Stimulated activated CD8-positive, alpha-beta memory T cell treated with anti-CD3 and anti-CD28 coated beads, Interleukin-2, amount 100 ng/mL, for 1 hour (primary cell): ENCODE measurements at places on chromosomes 7 and 10.

GRCh38 chr7:34191162-34191561 lies 285.8 kb downstream of the BMPER start:
- no peak for DNase-seq

DNA sequence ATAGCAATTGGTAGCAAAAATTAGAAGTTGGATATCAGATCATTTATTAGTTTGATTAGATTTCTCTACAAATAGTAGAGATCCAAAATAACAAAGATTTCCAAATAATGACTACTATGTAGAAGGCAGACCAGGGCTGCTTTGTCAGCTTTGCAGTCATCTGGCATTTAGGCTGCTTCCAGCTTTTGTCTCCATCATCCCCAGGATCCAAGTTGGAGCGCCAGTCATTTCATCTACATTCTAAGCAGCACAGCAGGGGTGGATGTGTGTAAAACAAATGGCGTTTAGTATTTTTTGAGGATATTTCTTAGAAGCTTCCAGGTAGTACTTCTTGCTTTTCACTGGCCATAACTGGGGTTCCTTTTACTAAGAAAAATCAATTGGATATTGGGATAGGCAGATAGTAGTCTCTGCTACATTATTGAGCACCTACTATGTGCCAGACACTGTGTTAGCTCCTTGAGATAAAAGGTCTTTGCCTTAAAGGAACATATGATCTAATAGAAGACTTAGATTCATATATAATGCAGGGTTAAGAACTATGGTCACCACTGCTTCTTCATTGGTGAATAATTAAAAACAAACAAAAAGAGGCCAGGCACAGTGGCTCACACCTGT lies 41.5 kb downstream of the TPST1 start:
- no peak for DNase-seq

DNA sequence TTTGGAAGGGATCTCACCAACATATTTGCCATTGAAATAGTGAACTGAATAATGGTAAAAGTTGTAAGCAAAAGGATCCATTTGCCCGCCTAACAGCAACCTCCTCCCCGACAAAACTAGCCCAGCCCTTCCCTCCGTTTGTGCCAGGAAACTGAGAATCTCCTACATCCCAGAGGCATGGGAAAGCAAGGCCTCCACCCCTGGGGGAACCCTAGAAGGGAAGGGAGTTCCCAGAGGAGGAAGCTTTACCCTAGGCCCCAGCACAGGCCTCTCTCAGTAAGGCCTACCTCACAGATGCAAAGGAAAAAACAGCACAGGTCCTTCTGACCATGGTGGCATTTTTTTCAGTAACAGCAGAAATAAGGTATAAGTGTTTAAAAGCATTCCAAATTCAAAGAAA lies 229.7 kb downstream of the ELMO1 start:
- DNase-seq, result no peak

DNA sequence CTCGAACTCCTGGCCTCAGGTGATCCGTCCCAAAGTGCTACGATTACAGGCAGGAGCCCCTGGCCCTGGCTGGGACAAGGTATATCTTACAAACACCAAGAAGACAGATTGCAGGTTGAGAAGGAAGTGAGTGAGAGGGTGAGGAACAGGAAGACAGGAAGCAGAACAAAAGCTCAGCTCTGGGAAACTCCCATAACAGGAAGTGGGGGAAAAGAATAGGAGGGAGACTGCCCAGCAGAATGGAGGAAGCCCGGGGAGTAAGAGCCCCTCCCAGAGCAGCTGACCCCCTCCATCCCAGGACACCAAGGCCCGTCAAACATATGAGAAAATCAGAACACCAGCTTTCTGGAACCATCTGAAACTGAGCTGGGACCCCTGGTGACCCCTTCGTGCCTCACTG lies 2.9 kb downstream of the TECPR1 start:
- no peak for DNase-seq

DNA sequence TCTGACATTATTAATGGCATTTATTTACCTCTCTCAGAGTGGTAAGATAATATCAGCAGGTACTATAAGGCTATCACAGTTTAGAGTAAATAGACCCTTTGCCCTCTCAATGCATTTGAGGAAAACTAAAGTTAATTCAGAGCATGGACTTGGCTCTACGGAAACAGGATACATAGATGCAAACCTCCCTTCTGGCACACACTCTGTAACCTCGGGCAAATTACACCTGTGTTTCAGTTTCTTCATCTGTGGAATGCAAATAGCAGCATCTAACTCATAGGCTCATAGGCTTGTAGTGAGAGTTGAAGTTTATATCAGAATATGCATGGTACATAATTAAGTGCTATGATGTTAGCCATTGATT lies 5.6 kb downstream of the RAPGEF5 start:
- DNase-seq, result no peak

DNA sequence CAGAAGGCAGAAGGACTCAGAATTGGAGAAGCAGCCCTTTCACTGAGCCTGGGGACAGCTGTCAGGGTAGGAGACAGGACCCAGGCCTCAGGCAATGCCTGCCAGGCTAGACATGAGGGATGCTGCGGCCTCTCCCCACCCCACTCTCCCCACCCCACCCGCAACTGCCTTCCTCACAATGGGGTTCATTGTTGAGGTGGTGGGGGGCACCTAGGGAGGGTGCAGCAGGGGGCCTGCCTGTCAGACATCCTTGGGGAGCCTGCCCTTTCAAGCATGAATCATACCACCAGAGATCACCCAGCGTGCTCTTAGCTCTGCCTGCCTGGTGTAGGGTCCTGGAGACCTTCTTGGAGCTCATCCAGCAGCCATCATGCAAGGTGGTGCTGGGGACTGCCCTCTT lies at the start of gene C10orf62:
TSS of gene C10orf62 (plus strand) at position 243 of the 400 bp plus-strand sequence. CDS start 177 bp downstream, outside the sequence.
- no peak for DNase-seq

DNA sequence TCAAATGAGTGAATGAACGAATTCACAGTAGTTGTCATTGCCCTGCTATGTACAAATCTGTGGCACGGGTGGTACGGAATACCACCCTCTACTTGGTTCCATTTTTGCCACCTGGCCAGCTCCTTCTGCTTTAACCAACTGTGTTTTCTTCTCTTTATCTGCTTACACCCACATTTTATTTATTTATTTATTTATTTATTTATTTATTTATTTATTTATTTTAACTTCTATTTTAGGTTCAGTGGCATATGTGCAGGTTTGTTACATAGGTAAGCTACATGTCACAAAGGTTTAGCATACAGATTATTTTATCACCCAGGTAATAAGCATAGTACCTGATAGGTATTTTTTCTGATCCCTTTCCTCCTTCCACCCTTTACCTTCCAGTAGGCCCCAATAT lies 42.2 kb upstream of the CAPZA2 start:
- DNase-seq, result no peak

DNA sequence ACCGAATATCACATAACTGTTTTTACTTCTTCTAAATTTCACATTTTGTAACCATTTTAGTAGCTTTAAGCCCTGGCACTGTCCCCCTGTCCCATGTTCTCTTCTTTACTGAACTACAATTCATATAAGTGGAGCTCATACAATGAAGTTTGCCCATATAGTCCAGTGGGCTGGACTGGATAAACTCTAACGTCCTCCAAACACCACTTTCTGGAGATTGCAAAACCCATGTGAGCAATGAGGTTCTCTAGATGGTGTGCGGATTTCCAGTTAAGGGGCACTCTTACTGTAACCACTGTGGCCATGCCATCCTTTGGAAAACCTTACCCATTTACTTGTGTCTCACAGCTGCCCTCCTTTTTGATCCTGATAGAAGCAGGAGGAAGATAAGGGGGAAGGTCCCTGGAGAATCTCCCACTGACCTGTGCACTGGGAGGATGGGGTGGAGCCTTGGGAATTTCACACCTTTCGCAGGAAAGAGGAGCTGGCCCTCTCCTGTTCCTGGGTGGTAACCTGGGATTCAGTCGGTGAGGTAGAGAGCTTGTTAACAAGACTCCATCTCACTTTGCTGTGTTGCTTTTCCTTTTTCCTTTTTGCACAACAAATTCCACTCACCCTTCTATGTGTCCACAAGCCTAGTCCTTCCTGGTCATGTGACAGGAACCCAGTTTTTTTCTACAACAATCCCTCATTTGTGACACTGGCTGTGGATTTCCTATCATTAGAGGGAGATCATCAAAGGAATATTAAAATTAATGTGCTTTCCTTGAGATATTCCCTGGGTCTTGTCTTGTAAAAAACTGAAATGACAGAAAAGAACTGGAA lies 120.7 kb downstream of the ARID5B start:
- DNase-seq, result no peak

DNA sequence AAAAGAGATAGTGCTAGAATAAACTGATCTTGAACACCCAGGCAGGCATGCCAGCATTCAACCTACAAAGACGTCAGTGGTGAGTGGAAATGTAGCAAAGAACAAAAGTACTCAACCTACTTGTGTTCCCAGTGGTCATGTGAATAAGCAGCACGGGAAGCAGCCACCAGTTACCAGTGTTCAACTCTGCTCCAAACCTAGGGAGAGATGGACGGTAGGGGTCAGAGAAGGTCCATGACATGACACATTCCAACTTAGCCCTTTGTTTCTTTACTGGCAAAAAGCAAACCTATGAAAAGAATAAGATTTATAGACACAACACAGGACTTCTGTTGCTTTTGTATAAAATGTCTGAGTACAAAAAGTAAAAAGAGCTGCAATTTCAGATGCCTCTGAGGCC lies 511.4 kb downstream of the XPNPEP1 start:
- no peak for DNase-seq

- no peak for DNase-seq
Observed at GRCh38 chr10:49112851-49113250, 2.5 kb downstream of the VSTM4 start.

DNA sequence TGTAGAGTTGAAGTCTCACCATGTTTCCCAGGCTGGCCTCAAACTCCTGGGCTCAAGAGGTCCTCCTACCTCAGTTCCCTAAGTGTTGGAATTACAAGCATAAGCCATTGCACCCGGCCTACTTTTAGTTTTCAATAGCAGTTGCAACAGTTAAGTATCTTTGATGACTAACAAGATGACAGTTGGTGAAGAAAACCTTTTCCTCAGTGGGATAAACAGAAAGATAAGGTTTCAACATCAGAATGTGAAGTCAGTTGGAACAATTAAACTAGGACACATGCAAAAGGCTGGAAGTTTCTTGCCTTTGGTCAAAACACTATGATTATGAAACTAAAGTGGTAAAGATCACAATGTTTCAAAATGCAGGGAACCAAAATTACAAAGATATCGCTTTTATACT lies 169.2 kb downstream of the ZNF438 start:
- DNase-seq, result no peak

DNA sequence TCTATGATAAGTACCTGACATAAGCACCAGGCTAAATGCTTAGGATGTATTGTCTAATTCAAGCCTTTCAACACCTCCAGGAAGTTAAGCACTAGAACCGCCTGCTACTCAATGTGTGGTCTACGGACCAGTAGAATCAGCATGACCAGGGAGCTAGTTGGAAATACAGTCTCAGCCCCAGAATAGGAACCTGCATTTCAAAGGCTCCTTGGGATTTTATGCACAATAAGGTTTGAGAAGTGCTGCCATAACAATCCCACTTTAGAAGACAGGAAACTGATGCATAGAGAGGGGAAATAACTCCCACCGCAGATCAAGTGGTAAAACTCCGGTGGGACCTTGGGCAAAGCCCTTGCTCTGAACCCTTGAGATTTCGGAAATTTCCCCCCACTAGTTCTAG lies 8.8 kb upstream of the DUSP5 start:
- DNase-seq, result no peak

GRCh38 chr10:209357-209756 lies 74.1 kb downstream of the ZMYND11 start:
- DNase-seq, result no peak

DNA sequence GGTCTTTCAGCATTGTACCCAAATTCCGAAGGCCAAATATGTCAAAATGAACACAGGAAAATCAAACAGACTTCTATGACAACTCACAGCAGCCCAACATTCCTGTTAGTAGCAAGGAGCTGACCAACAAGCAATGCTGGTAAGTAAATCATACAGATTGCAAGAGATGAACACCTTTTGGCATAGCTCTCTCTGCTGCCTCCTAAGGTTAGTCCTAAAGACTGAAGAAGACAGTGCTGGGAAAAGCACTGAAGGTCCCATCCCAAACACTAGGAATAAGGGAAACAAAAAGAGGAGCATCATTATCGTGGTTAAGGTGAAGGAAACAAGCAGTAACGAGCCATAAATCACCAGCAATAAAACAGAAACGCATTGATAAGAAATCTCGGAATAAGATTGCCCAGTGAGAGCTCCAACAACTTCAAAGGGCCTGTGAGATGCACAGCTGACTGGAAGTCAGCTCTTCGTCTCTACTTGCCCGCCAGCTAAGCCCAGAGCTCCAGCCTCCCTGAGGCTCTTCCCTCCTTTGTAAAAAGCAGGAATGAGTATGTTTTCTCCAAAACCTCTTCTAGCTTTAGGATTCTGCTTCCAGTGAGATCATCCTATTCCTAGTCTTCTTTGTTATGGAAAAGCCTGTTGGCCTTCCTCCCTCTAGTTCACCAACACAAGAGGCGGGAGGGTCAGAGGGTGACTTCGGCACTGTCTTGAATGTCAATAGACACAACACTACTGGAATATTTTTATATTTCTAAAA lies 15.3 kb downstream of the NUDT5 start:
- no peak for DNase-seq

DNA sequence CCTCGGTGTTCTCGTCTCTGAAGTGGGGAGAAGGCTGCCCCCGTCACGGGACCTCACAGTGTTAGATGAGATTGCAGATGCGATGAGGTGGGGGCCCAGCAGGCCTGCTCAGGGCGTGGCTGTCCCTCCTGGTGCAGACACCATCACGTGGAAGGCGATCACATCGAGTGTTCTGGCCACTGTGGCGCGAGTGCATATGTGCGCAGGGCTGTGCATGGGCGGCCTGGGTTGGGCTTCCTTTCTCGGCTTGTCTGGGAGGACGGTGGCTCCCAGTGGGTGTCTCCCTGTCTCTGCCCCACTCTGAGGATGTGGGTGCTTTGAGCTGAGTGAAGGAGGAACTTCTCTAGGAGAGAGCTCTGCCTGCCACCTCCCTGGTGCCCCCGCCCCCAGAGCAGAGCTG lies 83.1 kb downstream of the LHPP start:
- no peak for DNase-seq

- no peak for DNase-seq
Observed at GRCh38 chr10:20254497-20254896, 438.3 kb downstream of the PLXDC2 start.

DNA sequence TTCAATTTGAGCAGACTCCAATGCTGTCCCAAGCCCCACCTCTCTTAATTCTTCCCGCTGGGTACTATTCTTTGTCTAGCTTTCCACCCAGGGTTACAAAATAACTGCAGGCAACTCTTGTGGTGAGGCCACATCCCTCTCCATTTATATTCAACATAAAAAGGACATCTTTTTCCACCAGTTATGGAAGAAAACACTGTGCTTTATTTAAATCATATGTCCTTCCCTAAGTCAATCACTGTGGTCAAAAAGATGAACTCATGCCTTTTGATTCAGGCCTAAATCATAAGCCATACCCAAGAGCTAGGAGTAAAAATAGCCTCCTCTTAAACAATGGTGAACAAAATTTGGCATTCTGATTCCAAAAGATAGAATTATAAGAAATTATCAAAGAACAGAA lies 386.0 kb downstream of the SEMA3D start:
- no peak for DNase-seq

DNA sequence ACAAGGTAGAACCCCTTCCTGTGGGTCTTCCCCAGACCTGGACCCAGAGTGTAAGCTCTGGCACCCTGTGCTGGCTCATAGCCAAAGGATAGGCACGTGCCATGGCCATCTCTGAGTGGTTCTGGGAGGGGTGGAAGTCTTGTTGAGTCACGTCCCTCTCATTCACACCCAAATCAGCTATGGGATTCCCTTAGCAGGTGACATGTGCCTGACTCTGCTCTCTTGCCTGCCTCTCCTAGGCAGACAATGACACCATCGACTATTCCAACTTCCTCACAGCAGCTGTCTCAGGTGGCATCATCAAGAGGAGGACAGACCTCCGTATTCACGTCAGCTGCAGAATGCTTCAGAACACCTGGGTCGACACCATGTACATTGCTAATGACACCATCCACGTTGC lies 59.8 kb downstream of the C10orf120 start:
- DNase-seq, result no peak
